Stomach (tissue), 19 donors: ENCODE measurements at places on chromosomes 7 and 10.

GRCh38 chr10:29968585-29968984, 90.8 kb downstream of the JCAD start:
- no peaks in the 10 kb centered on the region for H3K36me3 ChIP-seq
- no peaks in the 10 kb centered on the region for H3K27me3 ChIP-seq
- no peak overlapping the region for H3K4me3 ChIP-seq
- DNase-seq: no peak
- peak overlapping the region; percentile 20 for H3K27ac ChIP-seq

DNA sequence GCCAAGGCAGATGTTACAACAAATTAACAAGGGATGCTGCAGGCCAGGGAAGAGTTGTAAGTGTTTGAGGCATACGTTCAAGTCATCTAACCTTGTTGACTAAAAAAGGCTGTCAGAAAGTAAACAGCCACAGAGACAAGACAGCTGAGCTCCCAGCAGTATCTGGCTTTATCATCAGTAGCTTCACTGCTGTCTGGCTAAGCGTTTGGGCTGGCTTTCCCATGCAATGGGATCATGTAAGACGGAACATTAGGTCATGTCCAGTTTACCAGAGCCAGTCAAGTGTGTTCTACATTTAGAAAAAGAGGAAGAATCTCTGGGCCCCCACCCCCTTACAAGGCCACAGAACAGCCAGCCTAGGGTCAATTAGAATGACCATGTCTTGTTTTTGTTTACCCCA, 51.3 kb upstream of the GSAP start:
- no peak for DNase-seq
- no peaks in the 10 kb centered on the region for H3K4me1 ChIP-seq
- H3K36me3 ChIP-seq: no peaks in the 10 kb centered on the region
- H3K4me3 ChIP-seq: no peak overlapping the region
- H3K27ac ChIP-seq: peak overlapping the region; percentile 38
- H3K27me3 ChIP-seq: no peaks in the 10 kb centered on the region

DNA sequence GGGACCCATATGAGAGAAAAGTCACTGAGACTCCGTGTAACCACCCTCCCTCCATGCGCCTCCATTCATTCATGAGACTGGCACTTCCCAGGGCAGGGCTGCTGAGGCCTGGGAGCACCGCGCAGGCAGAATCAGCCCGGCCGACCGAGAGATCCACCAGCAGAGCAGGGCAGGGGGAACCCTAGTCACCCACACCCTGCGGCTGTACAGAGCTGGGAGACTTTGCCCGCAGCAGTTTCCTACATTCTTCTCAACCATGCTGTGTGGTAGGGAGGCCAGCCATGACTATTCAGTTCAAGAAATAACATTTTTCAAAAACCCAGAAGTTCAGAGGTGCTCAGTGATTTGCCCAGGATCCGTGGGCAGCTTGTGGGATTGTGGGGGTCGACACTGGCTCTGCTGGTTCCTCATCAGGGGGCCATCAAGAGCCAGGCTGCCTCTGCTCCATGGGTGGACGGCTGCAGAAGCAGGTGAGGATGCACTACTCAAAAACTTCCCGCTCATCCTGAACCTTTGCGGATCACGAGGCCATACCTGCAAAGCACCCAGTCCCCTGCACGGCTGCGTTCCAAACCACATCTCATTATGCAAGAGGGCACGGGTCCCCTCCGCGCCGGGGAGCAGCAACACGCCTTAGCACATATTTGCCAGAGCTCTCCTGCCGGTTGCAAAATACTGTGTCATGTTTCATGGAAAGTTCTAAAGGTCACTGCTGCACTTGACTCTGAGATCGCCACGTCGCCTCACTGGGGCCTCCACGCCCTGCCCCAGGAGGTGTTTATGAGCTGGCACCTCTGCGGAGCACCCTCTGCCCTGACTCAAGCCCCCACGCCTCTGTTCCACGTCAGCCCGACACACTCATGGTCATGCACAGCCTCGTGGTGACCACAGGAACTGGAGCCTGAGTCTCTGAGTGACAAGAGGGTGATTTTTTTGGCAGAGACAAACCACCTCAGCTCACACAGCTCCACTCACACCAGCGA, 132.0 kb downstream of the PRKAG2 start:
- peak; percentile 86 for DNase-seq
- H3K4me1 ChIP-seq: peaks cover 39% of the 10 kb centered on the region
- no peak overlapping the region for H3K4me3 ChIP-seq
- H3K36me3 ChIP-seq: no peaks in the 10 kb centered on the region
- no peaks in the 10 kb centered on the region for H3K27me3 ChIP-seq

DNA sequence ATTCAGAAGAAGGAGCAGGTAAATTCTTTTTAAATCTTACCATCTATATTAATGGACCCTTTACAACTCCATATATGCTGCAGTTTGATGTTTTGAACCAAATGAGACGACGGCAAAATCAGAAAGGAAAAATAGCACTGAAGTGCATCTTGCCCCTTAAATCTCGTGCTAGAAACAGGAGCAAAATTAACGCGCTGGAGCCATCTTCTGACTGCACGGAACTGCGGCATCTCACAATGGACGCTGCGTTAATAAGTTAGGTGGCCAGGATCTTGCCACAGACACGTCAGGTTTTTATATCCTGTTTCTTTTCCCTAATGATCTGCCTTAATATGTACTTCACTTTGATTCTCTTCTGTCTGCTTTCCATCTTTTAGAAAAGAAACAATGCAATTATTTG, 354.5 kb downstream of the TFEC start:
- H3K27ac ChIP-seq: no peak overlapping the region
- peak; percentile 72 for DNase-seq
- H3K36me3 ChIP-seq: no peaks in the 10 kb centered on the region
- no peak overlapping the region for H3K4me3 ChIP-seq
- no peaks in the 10 kb centered on the region for H3K27me3 ChIP-seq
- H3K4me1 ChIP-seq: peaks cover 14% of the 10 kb centered on the region

GRCh38 chr7:147547252-147547897, 1043.2 kb upstream of the C7orf33 start:
- H3K27ac ChIP-seq: no peak overlapping the region
- no peaks in the 10 kb centered on the region for H3K27me3 ChIP-seq
- no peaks in the 10 kb centered on the region for H3K4me1 ChIP-seq
- DNase-seq: peak; percentile 48
- no peaks in the 10 kb centered on the region for H3K36me3 ChIP-seq

- H3K27me3 ChIP-seq: peaks cover 57% of the 10 kb centered on the region
- DNase-seq: no peak
- no peak overlapping the region for H3K27ac ChIP-seq
- peaks cover 55% of the 10 kb centered on the region for H3K4me1 ChIP-seq
- no peaks in the 10 kb centered on the region for H3K36me3 ChIP-seq
Measured at GRCh38 chr10:86363833-86364490, 2.6 kb downstream of the GRID1 start.

- no peak overlapping the region for H3K4me3 ChIP-seq
- no peaks in the 10 kb centered on the region for H3K36me3 ChIP-seq
- H3K4me1 ChIP-seq: peaks cover 13% of the 10 kb centered on the region
Measured at GRCh38 chr10:127886371-127887051, 6.2 kb downstream of the CLRN3 start.

DNA sequence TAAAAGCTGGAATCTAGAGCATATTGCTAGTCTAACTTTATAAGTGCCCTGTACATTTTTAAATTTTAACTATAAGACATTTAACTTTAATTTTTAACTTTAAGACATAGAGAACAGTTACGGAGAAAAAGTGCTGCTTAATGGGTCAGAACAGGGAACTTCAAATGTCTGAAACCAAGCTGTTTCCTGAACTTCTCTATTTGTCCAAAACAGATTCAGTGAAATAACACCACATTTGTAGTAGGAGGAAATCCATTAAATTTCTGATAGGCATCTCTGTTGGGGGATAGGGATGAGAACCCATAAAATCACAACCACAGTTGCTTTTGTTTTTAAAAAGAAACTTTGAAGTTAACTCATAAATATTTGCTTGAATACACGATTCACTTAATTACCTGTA, 170.8 kb upstream of the ANK3 start:
- H3K4me3 ChIP-seq: no peak overlapping the region
- H3K36me3 ChIP-seq: no peaks in the 10 kb centered on the region
- DNase-seq: no peak
- no peaks in the 10 kb centered on the region for H3K27me3 ChIP-seq
- no peak overlapping the region for H3K27ac ChIP-seq

- H3K4me3 ChIP-seq: no peak overlapping the region
- peak overlapping the region; percentile 43 for H3K27ac ChIP-seq
- H3K36me3 ChIP-seq: no peaks in the 10 kb centered on the region
Measured at GRCh38 chr10:43867113-43867512, 218.4 kb upstream of the ZNF32 start.

GRCh38 chr7:146175716-146176115, 59.1 kb downstream of the CNTNAP2 start:
- H3K4me1 ChIP-seq: no peaks in the 10 kb centered on the region
- H3K27ac ChIP-seq: no peak overlapping the region
- no peaks in the 10 kb centered on the region for H3K36me3 ChIP-seq
- no peak for DNase-seq

DNA sequence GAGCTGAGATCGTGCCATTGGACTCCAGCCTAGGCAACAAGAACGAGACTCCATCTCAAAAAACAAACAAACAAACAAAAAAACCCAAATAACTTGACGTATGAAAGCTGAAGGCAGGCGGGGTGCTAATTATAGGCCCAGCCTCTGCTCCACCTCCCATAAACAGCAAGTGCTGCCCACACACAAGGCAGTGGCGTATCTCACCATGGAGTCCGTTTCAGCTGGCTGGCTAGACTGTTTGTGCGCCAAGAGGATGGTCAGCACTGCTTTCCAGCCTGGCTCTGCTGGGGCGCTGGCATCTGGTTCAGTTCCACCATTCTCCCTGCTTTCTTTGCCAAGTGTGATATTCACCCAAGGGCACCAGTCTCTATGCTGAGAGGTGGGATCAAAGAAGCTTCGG, 29.1 kb downstream of the ZC3HC1 start:
- H3K4me1 ChIP-seq: no peaks in the 10 kb centered on the region
- H3K27ac ChIP-seq: no peak overlapping the region
- H3K36me3 ChIP-seq: peaks cover 99% of the 10 kb centered on the region
- DNase-seq: no peak

DNA sequence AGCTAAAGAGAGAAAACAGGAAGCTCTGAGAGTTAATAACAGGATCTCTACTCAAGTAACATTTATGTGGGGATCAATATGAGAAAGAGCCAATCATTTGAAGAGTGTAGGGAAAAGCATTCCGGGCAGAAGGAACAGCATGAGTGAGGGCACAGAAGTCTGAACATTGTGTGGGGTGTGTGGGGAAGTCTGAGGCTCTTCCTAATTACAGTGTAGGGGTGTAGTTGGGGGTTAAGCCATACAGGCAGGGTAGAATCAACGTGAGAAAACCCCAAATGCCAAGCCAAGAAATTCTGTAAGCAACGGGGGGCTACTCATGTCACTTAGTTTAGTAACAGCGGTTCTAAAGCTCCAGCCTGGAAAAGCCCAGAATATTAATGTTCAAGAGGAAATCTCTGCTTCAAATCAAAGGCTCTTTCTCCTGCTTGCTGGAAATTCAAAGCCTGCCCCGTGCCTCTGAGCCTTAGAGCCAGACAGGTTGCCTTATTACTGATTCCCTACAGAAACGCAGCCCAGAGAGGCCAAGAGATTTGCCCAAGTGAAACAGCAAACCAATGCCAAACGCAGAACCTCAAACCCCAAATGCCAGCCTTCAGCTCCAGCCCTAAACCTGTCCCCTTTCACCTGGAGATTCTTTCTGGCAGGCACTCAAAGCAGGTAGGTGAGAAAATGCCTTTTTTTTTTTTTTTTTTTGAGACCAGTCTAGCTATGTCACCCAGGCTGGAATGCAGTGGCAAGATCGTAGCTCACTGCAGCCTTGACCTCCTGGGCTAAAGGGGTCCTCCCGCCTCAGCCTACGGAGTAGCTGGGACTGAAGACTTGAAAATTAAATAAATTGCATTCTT, 36.1 kb downstream of the DNAJB12 start:
- H3K36me3 ChIP-seq: no peaks in the 10 kb centered on the region
- peak; percentile 47 for DNase-seq
- H3K4me3 ChIP-seq: peak overlapping the region; percentile 47

DNA sequence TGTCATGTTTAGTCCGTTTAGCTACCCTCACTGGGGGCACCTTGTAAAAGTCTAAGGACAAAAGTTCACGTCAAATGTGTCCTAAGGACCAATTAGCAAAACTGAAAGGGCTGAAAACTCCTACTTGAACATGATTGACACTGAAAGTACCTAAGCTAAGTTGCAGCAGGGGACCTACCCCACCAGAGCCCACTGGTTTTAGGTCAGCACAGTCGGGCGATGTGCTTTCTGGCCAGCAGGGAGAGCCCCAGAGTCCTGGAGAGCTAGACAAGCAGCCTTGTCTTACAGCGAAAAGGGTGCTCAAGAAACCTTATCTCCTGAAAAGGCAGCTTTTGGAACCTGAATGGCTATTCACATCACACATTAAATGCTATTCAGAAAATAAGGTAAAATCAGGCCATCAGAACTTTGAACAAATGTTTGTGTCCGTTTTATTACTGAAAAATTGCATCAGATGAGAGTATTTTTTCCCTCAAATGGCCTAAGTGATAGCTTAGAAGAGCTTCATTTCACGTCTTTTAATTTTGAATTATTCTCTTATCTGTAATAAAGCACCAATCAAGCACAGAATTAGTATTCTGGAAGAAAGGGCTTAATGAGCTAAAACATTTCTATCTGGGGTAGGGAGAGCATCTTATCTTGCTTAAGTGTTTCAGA, 52.2 kb upstream of the MKI67 start:
- no peaks in the 10 kb centered on the region for H3K4me1 ChIP-seq
- no peak for DNase-seq
- peaks cover 7% of the 10 kb centered on the region for H3K27me3 ChIP-seq
- no peak overlapping the region for H3K27ac ChIP-seq
- no peak overlapping the region for H3K4me3 ChIP-seq

DNA sequence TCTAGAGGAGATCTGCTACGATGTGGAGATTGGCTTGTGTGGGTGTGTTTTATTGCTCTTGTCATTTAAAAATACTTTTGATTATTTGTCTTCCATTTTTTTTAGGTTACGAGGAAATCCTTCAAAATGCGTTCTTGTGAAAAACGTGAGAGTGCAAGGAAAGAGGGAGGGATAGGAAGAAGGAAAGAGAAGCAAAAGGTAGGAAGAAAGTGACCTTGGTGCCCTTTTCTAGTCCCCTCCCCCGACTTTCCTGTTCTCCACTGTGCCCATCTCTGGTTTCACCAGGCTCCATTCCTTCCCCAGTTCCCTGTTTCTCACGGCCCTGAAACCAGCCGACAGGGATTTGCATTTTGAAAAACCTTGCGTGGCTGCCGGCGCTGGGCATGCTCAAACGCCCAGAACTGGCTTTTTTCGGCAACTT, 506 bp upstream of the GNAI1 start:
- peak overlapping the region; percentile 97 for H3K4me3 ChIP-seq
- no peak for DNase-seq
- peak overlapping the region; percentile 89 for H3K27ac ChIP-seq
- peaks cover 7% of the 10 kb centered on the region for H3K4me1 ChIP-seq
- peaks cover 7% of the 10 kb centered on the region for H3K27me3 ChIP-seq

GRCh38 chr10:111875725-111876124, 307.8 kb downstream of the GPAM start:
- no peaks in the 10 kb centered on the region for H3K4me1 ChIP-seq
- H3K27me3 ChIP-seq: no peaks in the 10 kb centered on the region
- no peak overlapping the region for H3K27ac ChIP-seq

DNA sequence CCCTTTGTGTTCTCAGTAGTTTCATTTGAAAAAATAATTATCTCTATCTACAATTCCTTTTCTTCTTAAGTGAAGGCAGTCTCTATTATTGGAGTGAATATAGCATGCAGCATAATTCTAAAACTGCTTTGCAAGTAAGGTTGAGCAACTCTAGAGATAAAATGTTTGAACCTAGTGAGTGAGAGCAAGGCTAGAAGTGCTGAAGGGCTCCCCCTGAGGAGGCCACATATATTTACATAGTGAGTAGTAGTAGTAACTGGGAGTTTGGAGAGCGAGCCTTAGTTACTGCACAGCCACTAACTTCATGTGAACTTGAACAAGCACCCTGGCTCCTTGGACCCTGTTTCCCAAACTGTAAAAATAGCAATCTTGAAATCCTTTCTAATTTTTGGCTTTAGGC, 141.5 kb upstream of the DKK1 start:
- H3K4me1 ChIP-seq: no peaks in the 10 kb centered on the region
- H3K4me3 ChIP-seq: no peak overlapping the region
- H3K36me3 ChIP-seq: no peaks in the 10 kb centered on the region
- peak; percentile 12 for DNase-seq
- no peak overlapping the region for H3K27ac ChIP-seq
